GDM1 (cell line): ENCODE measurements at places on chromosomes 6 and 20.

- no peak for DNase-seq
Observed at GRCh38 chr6:150596439-150596838, 3.2 kb upstream of the PLEKHG1 start.

- DNase-seq = no peak
Observed at GRCh38 chr20:58277578-58278472, 31.7 kb upstream of the RAB22A start.

DNA sequence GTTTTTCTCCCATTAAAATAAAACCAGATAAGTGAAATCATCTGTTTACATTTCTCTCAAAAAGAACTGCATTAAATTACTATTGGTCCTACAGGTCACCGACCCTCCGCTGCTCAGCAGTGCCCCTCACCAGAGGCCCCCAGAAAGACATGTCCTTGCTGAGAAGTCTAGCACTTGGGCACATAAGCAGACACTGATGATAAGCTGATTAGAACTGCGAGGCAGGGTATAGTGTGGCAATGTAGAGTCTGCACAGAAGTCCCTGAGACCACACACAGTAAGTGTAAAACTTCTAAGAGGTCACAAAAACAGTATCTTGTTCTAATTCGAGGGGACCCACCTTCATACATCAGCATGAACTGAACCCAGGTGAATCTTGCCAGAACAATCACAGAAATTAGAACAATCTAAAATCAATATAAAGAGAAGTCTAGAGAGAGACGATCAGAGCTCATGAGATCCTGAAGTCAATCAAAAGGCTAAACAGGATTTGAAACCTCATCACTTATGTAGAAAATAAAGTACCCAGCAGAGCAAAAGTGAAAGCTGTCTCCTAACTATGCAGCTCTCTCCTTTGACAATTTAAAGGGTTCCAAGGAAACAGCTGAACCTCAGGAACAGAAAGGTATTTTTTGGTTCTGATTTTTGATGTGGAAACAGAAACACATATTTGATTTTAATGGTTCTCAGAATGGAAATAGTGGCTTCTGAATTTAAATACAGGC is 182.9 kb downstream of the PTPRT start:
- DNase-seq = no peak

- DNase-seq = no peak
Observed at GRCh38 chr6:3451498-3451897, 5.4 kb downstream of the SLC22A23 start.

DNA sequence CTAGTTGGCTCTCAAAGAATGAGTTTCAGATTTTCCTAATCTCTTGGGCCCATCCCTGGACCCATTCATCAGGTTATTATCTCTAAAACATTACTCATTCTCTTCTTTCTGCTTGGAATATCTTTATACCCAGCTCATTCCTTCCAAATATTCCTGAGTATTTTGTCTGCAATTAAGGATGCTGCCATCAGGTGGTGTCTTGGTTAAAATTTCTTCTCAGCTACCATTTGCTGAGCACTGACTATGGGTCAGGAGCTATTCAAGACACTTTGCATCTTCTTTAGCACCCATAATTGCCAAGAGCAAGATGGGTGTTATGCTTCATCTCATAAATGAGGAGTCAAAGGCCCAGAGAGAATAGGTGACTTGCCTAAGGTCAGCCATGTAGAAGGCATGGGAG is 8.4 kb downstream of the SUN5 start:
- no peak for DNase-seq

DNA sequence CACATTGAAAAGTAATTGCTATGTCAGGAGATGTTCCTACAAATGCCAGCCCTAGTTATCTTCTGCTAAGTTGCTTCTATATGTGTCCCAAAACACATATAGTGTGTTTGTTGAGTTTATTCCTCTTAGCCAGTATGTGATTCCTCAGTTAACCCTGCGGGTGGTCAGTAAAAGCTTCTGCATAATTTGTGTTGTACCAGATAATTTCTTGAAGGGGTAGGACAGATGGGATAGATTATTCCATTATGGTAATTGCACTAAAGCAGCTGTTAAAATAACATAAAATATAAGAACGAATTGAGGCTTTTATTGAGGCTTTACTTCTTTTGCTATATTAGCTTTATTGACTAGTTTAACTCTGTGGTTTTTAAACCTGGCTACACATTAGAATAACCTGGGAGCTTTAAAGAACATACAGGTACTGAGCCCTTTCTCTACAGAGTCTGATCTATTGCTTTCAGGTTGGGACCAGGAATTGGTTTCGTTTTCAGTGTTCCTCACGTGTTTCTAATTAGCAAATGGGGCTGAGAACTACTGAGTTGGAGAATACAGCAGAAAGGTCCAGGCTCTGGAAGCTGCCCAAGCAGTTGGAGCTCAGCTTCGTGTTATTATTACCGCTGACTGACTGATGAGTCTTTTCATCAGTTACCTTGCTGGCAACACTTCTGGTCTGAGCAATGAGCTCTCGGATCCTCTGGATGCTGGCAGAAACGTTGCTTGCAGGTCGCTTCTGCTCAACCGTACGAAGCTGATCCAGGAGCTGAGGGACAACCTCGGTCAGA is 56.9 kb downstream of the FAM229B start:
- no peak for DNase-seq

DNA sequence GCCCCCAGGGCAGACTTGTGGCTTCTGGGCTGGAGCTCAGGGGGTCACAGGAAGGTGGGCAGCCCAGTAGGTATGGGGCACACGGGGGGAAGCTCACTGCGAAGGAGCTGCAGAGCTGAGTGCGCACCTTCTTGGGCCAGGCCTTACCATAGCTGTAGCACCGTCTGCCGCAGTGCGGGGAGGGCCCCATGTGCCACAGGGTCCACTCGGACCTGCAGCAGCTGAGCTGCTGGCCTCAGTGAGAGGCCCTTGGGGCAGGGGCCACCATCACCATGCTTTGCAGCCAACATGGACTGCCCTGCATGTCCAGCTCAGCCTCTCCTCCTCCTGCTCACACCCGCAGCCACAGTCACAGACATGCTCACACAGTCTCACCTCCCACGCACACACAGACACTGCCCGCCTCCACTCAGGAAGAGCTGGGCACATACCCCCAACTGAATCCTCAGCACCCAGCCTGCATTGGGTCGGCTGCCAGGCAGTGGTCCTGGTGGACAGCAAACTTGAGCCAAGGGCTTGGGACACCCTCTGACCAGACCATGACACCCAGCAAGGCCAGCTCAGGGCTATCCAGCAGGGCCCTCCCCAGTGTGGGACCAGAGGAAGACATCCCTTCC is 35.3 kb downstream of the YTHDF1 start:
- no peak for DNase-seq

GRCh38 chr20:24566656-24567055 is 97.2 kb downstream of the SYNDIG1 start:
- no peak for DNase-seq

DNA sequence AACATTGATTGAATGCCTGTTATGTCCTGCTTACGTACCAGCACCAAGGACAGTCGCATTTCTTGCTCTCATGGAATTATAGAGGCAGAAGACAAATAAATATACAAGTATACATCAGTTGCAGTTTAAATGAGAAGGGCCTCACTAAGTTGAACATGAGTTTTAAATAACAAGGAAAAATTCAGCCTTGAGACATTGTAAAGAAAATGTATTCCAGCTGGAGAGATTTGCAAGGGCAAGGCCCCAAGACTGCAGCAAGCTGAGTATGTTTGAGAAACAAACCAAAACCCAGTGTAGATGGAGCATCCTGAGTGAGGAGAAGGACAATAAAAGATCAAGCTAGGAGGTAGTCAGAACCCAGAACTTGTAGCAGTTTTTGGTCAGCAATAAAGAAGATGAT is 123.2 kb upstream of the BMP5 start:
- no peak for DNase-seq

DNA sequence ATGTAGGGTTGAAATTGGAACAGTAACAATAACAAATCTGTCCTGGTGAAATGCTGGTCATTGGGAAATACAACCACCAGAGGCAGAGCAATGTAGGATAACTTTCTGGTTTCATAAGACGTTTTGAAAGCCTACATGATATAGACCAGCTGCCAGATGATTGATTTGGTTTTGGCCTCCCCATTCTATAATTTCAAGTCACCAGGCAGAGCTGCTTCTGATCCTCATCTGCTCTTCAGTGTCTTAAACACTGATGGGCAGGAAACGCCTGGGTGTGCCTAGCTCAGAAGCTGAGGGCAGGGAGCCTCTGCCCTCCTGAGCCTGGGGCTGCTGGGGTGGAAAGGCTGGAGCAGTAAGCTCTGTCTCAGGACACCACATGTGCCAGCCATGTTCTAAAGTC is 24.5 kb downstream of the DHX35 start:
- DNase-seq = no peak

- DNase-seq = no peak
Observed at GRCh38 chr20:62967149-62967501, 14.6 kb downstream of the SLC17A9 start.
